ENCODE measurements at places on chromosomes 1 and 21.

DNA sequence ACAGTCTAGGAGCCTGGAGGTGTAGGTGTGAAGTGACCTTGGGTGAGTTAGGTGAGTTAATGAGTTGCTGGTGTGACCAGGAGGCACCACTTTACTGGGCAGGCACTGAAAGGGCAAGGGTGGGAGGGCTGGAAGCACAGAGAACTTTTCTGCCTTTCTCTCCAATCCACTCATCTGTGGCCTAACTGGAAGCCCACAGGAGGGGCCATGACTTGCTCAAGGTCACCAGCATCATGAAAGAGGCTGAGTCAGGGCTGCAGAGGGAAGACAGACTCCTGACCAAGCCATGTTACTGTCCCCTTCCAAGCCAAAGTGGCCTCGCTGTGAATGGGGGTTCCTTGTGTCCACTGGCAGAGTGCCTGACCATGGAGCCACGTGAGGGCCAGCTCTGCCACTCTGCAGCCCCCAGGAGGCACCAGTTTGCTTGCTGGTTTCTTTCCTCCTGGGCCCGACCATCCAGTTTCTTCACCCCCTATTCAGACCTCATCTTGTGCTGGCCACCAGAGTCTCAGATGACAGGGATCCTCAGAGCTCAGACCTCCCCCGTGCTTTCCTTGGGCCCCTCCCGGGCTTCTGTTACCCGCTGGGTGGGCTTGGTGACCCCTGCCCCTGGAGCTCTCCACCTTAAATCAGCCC lies 4.3 kb upstream of the BSND start:
- no peak for DNase-seq

DNA sequence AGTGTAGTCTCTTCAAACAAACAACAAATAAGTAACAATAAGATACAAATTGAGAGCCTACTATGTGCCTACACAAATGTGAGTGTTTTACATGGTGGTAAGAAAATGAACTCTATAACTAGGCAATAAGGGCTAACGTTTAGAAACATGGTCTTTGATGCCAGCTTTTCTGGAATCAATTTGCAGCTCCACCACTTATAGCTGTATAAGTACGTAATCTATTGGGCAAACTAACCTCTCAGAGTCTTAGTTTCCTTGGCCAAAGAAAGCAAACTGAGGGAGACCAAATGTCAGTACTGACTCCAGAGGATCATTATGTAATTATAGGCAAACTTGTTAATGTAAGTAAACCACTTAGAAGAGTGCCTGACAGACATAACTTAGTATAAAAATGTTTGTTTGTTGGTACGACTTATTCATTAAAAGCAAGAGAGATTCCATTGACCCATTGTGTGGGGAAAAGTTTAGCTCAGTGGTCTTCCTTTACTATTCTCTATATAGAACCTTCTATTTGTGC lies 59.7 kb downstream of the LBR start:
- DNase-seq = no peak

DNA sequence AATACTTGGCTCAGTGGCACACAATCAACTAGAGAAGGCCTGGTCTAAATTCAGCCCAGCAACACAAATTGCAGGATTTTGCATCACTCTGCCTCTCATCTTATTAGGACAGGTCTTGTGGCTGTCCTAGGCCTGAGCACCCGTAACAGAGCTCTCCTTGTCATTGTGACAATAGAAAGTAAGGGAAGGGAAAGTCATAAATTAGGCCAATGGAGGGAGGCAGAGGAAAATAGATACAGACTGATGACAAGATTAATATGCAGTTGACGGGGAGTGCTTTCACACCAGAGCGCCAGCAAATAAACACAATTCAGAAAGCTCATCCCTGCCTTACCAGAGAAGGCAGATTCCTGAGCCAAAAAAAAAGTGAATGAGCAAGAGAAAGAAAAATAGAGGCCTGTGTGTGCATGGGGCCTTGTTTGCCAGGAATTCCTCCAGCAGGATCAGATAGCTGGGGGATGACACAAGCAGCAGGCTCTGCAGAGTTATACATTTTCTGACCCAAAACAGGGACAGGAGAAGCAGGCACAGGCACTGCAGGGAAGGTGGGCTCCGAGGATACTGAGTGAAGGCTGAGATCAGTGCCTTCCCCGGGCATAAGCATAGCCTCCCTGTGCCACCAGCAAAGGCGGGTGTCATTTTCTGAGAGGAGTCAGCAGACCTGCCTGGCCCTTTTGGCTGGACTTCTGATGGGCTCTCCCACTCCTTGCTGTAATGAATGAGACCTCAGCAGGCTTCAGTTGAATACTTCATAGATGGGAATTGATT lies 110.0 kb upstream of the SPAG17 start:
- peak; percentile 70 for DNase-seq

GRCh38 chr21:14900058-14900457 lies 164.7 kb downstream of the NRIP1 start:
- peak; percentile 20 for DNase-seq

- DNase-seq = no peak
Measured at GRCh38 chr1:211903490-211904245, 73.1 kb upstream of the LPGAT1 start.

DNA sequence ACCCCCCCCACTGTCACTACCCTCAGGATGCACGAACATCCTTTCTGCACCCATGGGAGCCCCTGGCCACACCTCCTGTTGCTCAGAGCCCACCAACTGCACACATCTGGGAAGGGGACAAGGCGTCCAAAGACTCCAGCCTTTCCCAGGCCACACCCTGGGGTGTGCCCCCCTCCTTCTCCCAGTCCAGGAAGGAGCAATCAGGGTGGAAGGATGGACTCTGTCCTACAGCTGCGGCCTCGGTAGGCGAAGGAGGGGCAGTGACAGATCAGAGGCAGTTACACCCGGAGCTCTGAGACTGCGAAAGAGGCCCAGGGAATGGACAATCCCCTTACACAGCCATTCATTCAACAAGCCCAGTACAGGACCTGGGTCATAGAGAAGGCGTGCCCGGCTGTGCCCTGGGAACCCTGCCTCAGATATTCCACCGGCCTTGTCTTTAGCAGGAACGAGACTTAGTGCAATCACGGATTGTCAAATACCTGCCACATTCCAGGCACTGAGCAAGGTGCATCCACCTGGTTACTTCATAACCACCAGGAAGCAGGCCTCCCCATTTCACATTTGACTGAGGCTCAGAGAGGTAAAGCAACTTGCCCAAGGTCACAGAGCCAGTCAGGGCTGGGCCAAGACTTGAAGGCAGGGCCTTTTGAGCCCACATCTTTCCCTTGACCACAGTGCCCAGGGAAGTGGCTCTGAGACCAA lies 9.4 kb downstream of the HSPG2 start:
- peak; percentile 79 for DNase-seq

- DNase-seq = no peak
Measured at GRCh38 chr1:27952147-27952546, 7.6 kb upstream of the XKR8 start.

DNA sequence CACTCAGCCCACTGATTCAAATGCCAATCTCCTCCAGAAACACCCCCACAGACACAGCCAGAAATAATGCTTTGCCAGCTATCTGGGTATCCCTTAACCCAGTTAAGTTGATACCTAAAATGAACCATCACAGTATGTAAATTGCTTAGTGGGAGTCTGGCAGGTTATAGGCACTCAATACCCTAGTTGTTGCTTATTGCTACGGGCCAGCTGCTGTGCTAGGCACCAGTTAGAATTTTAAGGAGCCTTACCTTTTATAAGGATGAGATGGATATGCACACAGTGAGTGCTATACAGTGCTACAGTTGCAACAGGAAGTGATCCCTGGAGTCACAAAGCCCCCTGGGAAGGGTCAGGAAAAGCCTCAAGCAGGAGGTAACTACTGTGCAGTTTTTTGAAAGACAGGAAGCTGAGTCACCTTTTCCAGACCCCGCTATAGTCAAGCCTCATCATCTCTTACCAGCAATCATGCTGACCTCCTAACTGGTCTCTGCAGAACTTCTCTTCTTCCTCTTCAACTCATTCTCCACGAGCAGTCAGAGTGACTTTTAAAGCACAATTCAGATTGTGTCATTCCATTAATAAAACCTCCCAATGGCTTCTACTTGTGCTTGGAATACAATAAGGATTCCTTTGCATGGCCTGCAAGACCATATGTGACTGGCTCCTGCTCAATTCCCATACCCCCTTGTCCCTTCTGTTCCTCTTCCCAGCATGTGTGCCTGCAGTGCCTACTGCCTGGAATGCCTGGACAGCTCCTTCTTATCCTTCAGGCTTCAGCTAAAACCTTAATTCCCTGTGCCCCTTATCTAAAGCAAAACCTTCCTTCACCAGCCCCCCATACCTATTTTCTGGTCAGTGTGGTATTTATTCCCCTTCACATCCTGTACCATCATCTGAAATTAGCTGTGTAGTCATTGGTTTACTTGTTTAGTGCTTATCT lies 10.4 kb upstream of the TLR5 start:
- DNase-seq = no peak

GRCh38 chr1:209155546-209155945 lies 428.0 kb upstream of the CAMK1G start:
- no peak for DNase-seq

- DNase-seq = no peak
Measured at GRCh38 chr1:65959896-65960567, 167.3 kb downstream of the PDE4B start.

- DNase-seq = no peak
Measured at GRCh38 chr1:5905436-5905835, 86.8 kb downstream of the NPHP4 start.

DNA sequence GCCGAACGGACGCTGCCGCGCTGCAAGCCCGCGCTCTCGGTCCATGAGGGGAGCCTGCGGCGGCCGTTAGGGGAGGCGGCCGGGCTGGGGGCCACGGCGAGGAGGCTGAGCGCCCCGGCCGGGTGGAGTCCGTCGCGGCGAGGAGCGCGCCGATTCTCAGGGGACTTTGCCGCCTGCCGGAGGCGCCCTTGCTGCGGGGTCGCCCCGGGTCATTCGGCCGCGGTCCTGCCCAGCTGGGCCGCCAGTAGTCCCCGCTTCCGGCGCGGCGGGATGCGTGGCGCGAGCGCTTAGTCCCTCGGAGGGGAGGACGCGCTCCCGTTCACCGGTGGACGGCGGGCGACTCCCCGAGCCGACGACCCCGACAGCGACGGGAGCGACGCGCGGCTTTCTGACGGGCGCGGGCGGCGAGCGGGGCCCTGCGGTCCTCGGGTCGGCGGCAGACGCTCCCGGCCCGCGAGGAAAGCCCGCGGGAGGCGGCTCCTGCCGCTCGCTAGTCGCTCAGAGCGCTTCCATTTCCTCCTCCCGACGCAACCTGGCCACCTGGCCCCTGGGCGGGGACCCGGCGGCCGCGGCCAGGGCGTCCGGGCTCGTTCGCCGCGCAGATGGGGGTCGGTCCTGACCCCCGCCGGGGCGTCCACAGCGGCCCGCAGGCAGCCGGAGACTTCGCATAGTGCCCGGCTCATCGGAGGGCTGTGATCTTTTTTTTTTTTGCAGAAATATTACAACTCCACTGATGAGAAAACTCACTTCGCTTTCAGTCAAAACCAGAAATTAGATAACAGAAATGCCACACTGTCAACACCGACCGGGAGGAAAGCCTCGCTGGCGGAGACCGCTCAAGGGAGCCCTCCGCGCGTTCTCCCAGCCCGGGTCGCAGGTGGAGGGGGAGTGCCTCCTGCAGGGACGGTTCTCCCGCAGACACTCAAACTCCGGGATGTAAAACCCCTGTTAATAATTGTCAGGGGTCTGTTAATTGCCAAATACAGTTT lies 641 bp upstream of the ZBTB21 start:
- DNase-seq = peak; percentile 53

- DNase-seq = no peak
Measured at GRCh38 chr1:204419064-204419403, 7.4 kb upstream of the PPP1R15B start.

- DNase-seq = no peak
Measured at GRCh38 chr1:9363061-9363471, 70.4 kb downstream of the SPSB1 start.

GRCh38 chr1:3244927-3245315 lies 175.9 kb downstream of the PRDM16 start:
- peak; percentile 24 for DNase-seq

DNA sequence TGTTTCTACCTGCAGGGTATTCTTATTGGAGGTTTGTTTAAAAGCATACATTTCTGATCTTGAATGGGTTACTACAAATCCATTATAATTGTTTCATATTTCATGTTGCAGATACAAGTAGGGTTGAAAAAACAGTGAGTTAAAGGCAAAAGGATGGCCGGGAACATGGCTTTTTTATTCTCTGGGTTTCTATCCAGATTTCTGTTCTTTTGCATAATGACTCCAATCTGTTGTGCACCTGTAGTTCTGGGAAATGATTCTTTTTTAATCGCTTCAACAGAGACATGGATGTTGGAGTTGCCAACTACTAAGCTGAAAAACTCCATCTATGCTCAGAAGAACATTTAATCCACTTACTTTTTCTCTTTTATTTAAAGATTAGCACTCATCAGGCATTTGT lies 2.7 kb upstream of the ADAMTS1 start:
- DNase-seq = no peak

DNA sequence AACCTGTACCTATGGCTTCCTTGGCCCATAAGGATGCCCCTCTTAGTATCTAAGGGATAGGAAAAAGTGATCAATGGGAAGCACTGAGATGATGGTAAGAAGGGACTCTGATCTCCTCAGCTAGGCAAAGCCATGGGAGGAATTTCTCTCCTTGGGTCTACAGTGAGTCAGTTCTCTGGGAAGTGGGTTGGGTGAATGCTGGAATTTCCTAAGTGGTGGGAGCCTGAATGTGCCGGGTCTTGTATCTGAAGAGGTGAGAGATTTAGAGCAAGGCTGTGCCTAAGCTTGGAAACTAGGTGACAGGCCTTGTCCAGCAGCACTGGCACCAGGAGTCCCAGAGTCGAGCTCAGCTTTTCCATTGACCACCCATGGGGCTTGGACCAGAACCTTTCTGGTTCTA lies 96.3 kb upstream of the SLC2A1 start:
- no peak for DNase-seq

- peak; percentile 82 for DNase-seq
Measured at GRCh38 chr1:150464422-150464826, 22.8 kb upstream of the TARS2 start.

GRCh38 chr1:2279210-2279639 lies 51.1 kb downstream of the SKI start:
- peak; percentile 80 for DNase-seq

DNA sequence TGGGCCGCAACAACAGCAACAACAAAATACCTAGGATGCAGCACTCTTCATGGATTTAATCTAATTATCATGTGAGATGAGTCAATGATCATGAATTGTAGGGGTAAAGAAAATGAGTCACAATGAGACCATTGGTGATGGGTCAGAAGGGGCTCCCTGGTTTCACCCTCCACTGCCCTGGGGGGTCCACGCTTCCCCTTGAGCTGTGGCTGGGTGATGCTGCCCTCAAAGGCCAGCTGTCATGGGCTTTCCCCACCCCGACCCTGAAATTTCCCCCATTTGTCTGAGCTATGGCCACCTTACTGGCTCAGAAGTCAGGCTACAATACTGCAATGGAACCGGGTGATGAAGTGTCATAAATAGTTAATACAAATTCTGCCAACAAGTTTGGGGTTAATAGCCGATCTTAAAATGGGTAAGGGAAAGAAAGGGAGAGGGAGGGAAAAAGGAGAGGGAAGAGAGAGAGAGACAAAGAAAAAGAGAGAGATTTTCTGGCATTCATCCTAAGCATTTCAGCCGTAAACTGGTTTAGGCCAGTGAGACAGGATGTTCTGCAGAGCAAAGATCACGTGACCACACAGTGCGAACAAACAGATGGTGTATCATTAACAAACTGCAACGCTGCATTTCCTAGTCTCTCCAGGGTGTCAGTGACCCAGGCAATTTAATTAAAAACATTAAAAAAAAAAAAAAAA lies 143.4 kb upstream of the ERRFI1 start:
- peak; percentile 81 for DNase-seq

GRCh38 chr1:115713906-115714305 lies 54.6 kb downstream of the CASQ2 start:
- no peak for DNase-seq
